CD4-positive, alpha-beta T cell treated with Interleukin-1 beta for 1 hour (primary cell): ENCODE measurements at places on chromosomes 2 and 18.
A peak's percentile ranks its signal among the peaks of the same experiment; 100 is the strongest.

GRCh38 chr2:147696426-147696825 lies 148.4 kb upstream of the ACVR2A start:
- no peak for DNase-seq

DNA sequence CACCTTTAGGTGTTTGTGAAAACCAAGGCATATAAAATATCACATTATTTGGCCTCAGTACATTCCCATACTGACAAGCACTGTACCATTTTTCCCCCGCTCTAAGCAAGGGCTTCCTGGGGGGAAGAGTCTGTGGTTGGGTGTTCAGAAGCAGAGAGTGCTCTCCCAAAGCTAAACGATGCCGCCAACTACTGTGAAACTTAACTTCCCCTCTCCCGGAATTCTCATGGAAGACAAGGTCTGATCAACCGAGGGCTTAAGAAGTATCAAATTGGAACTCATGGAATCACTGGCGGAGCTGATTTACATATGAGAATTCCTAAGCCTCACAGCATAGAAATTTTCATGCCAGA lies 433 bp upstream of the MFF start:
- no peak for DNase-seq

DNA sequence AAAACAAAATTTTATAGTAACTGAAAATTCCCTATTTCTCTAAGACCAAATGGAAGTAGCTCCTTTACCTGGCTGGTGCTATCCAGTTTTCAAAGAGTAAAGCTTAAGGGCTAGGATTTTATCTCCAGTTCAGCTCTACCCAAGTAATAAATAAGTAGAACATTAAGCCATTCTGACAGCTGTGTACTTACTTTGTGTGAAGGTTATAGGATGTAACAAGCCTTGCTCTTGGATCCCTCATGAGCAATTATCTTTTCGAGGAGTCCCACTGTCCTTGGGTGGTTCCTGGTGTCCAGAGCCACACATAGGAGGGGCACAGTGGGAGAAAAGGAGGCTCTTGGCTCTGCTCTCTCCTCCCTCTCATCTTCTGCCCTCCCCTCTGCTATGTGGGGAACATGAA lies 45.5 kb downstream of the KIF5C start:
- DNase-seq = no peak

GRCh38 chr18:44961288-44961995 lies 280.8 kb downstream of the SETBP1 start:
- DNase-seq = no peak

DNA sequence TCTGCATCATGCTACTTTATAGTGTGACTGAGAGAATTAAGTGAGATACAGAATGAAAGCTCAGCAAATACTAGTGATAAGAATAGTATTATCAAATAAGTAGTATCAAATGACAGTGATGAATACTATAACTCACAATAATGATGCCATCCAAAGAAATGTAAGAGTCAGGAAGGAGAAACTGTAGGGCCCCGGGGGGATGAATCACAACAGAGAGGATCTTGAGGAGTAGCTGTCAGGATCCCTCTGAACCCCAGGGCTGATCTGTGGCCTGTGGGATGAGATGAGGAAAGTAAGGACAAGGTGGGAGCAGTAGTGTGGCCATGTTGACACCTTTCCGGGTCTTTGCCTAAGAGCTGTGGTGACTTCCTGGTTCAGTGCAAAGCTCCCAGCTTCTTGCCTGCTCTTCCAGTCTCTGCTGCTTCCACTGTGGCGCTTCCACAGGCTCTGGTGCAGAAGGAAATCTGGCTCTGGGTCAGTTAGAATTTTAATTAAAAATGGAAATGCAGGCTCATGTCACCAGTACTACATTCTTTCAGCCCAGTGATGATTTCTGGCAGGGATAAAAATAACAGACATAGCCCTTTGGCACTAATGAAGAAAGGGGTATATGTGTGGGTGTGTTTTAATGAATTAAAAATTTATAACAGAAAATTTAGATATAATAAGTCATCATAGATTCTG lies 166.9 kb downstream of the MYO3B start:
- DNase-seq = no peak

GRCh38 chr2:190677255-190677654 lies 28.4 kb downstream of the NAB1 start:
- no peak for DNase-seq

GRCh38 chr2:223801736-223802135 lies 35.6 kb downstream of the AP1S3 start:
- no peak for DNase-seq

- peak; percentile 34 for DNase-seq
These were observed 101.4 kb downstream of the NFATC1 start for GRCh38 chr18:79496978-79497637.
